ENCODE measurements at places on chromosomes 4 and X.
A peak's percentile ranks its signal among the peaks of the same experiment; 100 is the strongest.

DNA sequence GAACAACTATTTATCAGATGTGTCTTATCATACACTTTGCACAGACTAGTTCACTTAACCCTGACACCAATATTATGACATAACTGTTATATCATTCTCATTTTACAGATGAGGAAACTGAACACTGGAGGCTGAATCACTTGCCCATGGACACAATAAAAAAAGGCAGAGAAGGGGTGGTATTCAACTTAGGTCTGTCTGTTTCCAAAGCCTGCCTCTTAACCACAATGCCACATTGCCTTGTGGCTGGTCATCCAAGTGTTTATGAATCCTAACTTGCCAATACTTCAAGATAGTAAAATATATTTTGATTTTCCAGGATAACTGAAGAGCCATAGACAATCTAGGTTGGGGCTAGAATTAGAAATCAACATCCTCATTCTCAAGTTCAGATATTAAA, 327.8 kb downstream of the NR3C2 start:
- DNase-seq = no peak

- no peak for DNase-seq
Measured at GRCh38 chr4:127055357-127055756, 577.4 kb upstream of the INTU start.

GRCh38 chr4:532588-533317, 33.7 kb downstream of the PIGG start:
- DNase-seq = no peak

GRCh38 chrX:138691186-138691585, 20.3 kb downstream of the FGF13 start:
- DNase-seq = no peak

- peak; percentile 39 for DNase-seq
Measured at GRCh38 chr4:36997727-36998126, 246.8 kb upstream of the NWD2 start.

DNA sequence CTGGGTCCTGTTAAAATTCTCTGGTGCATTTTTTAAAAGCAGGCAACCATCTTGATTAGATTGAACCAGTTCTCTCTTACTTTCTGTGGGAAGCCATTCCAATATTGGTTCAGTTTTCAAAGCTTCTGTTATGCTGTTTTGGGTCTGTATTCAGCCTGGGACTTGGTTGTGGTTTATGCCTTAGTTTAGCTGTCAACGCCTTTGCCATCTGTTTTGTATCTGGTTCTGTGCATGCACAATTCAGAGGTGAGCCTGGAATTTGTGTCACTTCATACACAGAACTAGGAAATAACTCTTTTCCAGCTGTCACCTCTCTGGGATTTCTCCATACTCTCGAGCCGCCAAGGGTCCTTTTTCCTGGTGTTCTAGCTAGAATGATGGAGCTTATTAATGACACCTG, 46.2 kb downstream of the STAP1 start:
- DNase-seq = no peak

DNA sequence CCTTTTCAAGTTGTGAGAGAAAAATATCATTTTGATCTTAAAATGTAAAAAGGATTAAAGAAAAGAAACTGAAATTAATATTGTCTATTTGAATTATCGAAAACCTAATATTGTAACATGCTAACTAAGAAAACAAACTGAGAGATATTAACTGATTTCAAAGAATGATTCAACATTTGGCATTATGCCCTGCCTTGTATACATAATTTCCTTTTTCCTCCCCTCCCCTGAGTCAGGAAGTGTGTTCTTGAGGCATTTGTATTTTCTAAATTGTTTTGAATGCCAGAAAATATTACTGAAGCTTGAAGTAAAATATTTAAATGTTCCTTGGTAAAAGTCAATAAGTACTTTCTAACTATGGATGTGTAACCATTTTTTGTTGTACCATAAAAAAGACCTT, 49.4 kb downstream of the RPS6KA3 start:
- DNase-seq = peak; percentile 80

- no peak for DNase-seq
Measured at GRCh38 chr4:38497121-38497520, 166.9 kb upstream of the KLF3 start.
